ENCODE measurements at places on chromosomes 1 and 21.

DNA sequence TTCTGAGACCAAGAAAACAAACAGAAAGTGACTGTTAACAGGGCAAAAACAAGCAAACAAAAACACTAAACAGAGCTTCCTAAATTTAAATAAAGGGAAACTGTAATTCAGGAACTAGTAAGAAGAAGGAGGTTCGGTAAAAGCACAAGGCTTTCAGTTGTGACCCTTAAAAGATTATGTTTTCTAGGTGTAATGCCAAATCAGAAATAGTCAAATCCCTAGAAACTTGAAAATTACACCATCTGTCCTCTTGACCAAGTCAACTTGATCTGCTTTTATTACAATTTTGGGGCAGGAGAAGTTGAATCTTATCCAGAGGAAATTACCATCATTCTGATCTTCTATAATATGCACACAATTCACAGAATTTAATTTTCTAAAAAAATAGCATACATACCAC lies 754.0 kb upstream of the ADGRL4 start:
- no peak for DNase-seq

DNA sequence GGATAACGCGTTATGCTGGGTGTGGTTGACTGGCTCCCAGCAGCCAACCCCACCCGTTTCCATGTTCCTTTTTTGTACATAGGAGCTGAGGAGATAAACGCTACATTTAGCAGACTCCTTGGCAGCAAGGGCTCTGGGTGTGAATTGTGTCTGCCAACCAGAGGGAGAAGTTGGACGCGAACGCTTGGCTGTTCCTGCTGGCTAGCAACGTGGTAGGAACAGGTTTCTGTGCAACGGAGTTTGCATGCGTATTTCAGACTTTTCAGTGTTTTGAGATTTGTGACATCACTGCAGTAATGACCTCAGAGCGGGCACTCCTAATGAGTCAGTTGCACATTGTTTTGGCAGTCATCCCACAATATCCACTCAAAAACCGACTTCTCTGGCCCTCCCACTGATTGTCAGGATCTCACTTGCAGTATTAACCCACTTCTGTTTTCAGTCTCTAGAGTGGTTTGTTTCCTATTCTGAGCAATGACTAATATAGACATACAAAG lies 98.7 kb upstream of the RGS1 start:
- no peak for DNase-seq

DNA sequence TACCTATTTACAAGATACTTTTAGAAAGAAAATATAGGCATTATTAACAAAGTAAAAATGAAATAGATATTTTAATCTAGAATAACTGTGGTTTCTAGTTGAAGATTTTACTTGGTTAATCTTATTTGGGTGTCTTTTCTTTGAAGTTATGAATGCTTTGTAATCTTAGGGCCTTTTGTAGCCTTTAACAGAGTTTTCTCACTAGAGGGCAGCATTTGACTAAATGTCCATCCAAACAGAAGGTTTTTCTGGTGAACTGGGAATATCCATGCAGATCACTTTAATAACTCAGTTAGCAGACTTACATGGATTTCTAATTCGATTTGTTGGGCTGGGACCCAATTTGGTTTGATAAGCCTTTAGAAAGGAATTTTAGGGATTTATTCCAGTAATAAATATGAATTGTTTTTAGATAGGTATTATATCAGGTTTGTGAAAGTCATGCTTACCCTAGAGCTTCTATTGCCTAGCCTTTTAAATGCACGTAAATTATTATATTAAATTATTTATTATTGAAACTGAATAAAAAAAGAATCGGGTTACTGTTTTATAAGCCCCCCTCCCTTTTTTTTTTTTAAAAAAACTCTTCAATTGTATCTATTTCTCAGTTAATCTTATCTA lies 119.7 kb downstream of the ZNF326 start:
- no peak for DNase-seq

GRCh38 chr1:227635596-227635995 lies 72.2 kb downstream of the ZNF678 start:
- no peak for DNase-seq

DNA sequence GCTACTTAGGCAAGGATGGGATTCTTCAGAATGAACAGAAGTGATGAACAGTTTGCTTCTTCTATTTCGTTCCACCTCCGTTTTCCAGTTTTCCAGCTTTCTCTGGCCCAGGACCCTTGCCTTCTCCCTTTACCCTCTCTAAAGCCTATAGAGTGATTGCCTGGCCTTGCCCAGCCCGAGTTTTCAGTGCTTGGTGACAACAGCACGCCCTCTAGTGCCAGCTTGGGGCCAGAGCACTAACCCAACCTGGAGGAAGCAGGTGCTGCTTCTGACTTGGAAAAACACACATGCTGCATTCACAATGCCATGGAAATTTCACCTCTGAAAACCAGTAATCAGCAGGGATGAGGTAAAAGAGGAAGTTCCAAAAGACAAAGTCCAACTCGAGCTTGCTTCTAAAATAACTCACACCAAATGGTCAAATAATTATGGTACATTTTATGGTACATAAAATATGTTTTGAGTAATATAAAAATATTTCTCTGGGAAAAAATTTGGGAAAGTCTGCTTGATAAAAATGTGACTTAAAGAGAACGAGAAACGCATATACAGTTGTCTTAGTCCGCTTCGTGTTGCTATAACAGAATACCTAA lies 26.1 kb downstream of the UBE2T start:
- peak; percentile 99 for DNase-seq

GRCh38 chr1:218617986-218618385 lies 272.9 kb downstream of the TGFB2 start:
- no peak for DNase-seq

DNA sequence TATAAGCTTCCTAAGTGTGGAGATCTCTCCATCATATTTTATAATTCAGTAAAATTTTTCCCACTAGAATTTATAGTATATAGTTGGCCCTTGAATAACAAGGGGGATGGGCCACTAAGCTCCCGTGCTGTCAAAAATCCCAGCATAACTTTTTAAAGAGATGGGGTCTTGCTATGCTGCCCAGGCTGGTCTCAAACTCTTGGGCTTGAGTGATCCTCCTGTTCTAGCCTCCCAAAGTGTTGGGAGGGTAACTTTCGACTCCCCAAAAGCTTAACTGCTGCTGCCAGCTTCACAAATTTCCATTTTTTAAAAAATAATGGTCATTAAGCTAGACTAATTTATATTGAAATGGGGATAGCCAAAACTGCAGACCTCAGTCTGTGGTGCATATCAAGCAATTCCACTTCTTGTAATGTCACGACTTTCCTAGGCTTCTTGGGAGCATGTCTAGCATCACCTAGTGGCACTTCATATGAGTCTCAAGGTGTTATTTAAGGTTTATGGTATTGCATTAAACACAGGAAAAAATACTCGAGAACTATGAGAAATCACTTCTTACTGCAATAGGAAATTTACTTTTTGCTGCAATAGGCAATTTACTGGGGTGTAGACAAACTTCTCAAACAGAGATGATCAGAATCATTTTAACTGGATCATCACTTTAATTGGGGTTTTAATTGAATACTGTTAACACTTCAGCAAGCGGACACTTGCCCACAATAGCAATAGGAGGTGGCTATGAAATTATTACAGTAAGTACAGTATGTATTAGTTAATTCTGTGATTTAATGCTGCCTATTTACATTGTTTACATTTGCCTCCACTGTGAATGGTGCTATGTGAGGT lies 19.3 kb upstream of the ACTA1 start:
- no peak for DNase-seq

GRCh38 chr1:235783148-235783776 lies 83.4 kb downstream of the LYST start:
- DNase-seq, result no peak

DNA sequence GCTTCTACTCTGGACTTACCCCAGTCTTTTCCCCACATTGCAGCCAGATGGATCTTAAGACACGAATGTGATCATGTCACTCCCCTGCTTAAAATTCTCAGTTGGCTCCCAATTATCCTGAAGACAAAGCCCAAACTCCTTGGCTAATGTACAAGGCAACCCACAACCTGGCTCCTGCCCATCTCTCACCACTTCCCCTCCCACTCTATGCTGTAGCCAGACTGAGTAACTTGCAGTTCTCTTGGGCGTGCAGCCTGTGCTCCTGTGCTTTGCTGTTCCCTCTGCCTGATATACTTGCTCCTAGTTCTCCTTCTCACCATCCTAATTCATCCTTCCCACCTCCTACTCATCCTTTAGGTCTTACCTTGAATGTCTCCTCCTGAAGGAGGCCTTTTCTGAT lies 56.2 kb downstream of the LGR6 start:
- peak; percentile 14 for DNase-seq
